ENCODE measurements at places on chromosomes 13 and 19. TPM values are rescaled to one million over a fixed set of nuclear protein-coding genes. Genes with fewer than 3 reads are reported as not detected.
A peak's percentile ranks its signal among the peaks of the same experiment; 100 is the strongest.

The CYP4F2 gene
- total RNA-seq = not detected

The CEACAM21 gene
- total RNA-seq = 75.5 TPM

The PEAK3 gene
- total RNA-seq = not detected

The FGF14 gene
- not detected for total RNA-seq

- H3K4me1 ChIP-seq = no peaks in the 10 kb centered on the region
- no peak for DNase-seq
- H3K36me3 ChIP-seq = no peaks in the 10 kb centered on the region
These were observed 128.7 kb downstream of the UQCRFS1 start for GRCh38 chr19:29084266-29084665.

- H3K36me3 ChIP-seq = no peaks in the 10 kb centered on the region
- H3K27me3 ChIP-seq = peaks cover 17% of the 10 kb centered on the region
- peaks cover 7% of the 10 kb centered on the region for H3K4me1 ChIP-seq
- DNase-seq = no peak
These were observed 4.9 kb downstream of the ERICH4 start for GRCh38 chr19:41447732-41448332.

DNA sequence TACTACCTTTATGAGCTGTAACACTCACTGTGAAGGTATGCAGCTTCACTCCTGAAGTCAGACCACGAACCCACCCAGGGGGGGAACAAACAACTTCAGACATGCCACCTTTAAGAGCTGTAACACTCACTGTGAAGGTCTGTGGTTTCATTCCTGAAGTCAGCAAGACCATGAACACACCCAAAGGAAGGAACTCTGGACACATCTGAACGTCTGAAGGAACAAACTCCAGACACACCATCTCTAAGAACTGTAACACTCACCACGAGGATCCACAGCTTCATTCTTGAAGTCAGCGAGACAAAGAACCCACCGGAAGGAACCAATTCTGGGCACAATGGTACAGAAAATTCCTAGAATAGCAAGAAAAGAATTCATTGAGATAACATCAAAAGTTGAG is 1796.5 kb upstream of the MIR17HG start:
- H3K27me3 ChIP-seq = no peaks in the 10 kb centered on the region
- H3K27ac ChIP-seq = no peak overlapping the region
- H3K4me1 ChIP-seq = no peaks in the 10 kb centered on the region
- no peak for DNase-seq
- H3K4me3 ChIP-seq = no peak overlapping the region
- H3K36me3 ChIP-seq = no peaks in the 10 kb centered on the region

GRCh38 chr13:113502686-113503085 is 12.2 kb upstream of the DCUN1D2 start:
- no peak overlapping the region for H3K4me3 ChIP-seq
- H3K4me1 ChIP-seq = peaks cover 4% of the 10 kb centered on the region
- peaks cover 15% of the 10 kb centered on the region for H3K36me3 ChIP-seq
- H3K27ac ChIP-seq = no peak overlapping the region

DNA sequence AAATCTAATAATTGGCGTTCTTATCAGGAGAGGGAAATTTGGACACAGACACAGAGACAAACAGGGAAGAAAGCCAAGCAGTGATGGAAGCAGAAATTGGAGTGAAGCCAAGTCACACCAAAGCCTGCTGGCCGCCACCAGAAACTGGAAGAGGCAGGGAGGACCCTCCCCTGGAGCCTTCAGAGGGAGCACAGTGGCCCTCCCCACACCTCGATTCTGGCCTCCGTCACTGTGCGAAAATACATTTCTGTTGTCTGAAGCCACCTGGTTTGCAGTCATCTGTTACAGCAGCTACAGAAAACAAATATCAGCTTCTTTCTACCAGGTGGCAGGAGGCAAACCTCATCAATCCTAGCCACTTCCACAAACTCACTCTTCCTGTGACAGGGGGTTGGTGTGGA is 8.3 kb upstream of the TLE6 start:
- no peaks in the 10 kb centered on the region for H3K36me3 ChIP-seq
- no peak overlapping the region for H3K4me3 ChIP-seq
- H3K27ac ChIP-seq = no peak overlapping the region
- no peak for DNase-seq
- H3K4me1 ChIP-seq = peaks cover 3% of the 10 kb centered on the region

GRCh38 chr19:47227352-47228167 is 3.4 kb downstream of the BBC3 start:
- no peaks in the 10 kb centered on the region for H3K27me3 ChIP-seq
- peak overlapping the region; percentile 84 for H3K4me3 ChIP-seq
- H3K4me1 ChIP-seq = peaks cover 18% of the 10 kb centered on the region

- H3K4me3 ChIP-seq = no peak overlapping the region
- no peaks in the 10 kb centered on the region for H3K4me1 ChIP-seq
- no peaks in the 10 kb centered on the region for H3K36me3 ChIP-seq
- no peak overlapping the region for H3K27ac ChIP-seq
- peaks cover 11% of the 10 kb centered on the region for H3K27me3 ChIP-seq
- DNase-seq = no peak
These were observed 185.3 kb upstream of the MIR17HG start for GRCh38 chr13:91162180-91162579.
